Stimulated activated CD4-positive, alpha-beta T cell treated with anti-CD3 and anti-CD28 coated beads, Interleukin-1b, Interleukin-23, amount 100 ng/mL, for 4 hours (primary cell): ENCODE measurements at places on chromosomes 3 and 15.
A peak's percentile ranks its signal among the peaks of the same experiment; 100 is the strongest.

DNA sequence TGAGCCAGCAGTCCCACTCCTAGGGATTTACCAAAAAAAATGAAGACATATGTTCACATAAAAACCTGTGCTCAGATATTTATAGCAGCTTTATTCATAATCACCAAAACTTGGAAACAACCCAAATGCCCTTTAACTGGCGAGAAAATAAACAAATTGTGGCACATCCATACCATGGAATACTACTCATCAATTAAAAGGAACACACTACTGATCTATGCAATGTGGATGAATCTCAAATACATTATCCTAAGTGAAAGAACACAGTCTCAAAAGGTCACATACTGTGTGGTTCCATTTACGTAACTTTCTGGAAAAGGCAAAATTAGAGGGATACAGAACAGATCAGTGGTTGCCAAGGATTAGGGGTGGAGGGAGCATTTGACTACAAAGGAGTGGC lies 394.5 kb downstream of the SHQ1 start:
- no peak for DNase-seq

DNA sequence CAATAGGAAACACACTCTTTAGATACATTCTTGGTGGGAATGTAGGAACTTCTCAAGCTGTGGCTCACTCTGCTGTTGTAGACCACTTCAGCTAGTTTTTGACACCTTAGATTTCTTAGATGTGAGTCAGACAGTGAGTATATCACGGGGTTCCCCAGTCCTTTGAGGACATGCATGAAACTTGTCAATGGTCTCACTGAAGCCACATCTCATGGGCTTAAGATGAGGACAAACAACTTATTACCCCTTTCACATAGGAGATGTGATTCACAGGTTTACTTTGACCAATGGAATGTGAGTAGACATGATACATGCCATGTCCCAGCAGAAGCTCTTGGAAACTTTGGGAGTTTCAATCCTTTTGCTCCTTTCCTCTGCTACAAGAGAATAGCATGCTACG lies 325.5 kb downstream of the CHST2 start:
- no peak for DNase-seq

- no peak for DNase-seq
Observed at GRCh38 chr15:66850996-66851310, 148.9 kb downstream of the SMAD6 start.

- no peak for DNase-seq
Observed at GRCh38 chr15:25775317-25775912, 87.7 kb downstream of the ATP10A start.

- no peak for DNase-seq
Observed at GRCh38 chr3:168001244-168001643, 94.5 kb downstream of the GOLIM4 start.

- DNase-seq: no peak
Observed at GRCh38 chr3:194261581-194262063, 89.5 kb downstream of the CPN2 start.

DNA sequence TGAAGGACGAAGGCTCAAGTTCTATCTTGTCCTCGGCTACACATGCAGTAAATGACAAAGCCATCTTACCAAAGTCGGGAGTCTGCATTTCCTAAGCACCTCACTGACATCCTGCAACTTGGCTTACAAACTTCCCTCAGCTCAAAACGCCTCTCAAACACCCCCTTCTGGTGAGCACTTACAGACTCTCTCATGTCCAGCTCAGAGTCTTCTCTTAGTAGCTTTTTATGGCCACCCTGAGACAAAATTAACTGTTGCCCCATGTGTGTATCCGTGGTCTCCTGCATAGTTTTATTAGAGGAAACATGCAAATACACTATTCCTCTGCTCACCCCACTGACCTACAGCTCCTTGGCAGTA lies 819.7 kb downstream of the FHIT start:
- no peak for DNase-seq

DNA sequence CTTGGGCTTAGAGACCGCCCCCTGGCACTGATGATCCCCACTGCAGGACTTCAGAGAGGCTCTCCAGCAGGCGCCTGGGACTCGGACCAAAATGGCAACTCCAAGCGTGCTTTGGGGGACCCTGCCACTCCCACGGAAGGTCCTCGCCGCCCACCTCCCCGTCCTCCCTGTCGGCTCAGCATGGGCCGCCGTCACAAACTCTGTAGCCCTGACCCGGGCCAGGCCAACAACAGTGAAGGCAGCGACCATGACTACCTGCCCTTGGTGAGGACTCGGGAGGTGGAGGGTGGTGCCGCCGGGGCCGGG lies 7.7 kb downstream of the ALG3 start:
- no peak for DNase-seq

DNA sequence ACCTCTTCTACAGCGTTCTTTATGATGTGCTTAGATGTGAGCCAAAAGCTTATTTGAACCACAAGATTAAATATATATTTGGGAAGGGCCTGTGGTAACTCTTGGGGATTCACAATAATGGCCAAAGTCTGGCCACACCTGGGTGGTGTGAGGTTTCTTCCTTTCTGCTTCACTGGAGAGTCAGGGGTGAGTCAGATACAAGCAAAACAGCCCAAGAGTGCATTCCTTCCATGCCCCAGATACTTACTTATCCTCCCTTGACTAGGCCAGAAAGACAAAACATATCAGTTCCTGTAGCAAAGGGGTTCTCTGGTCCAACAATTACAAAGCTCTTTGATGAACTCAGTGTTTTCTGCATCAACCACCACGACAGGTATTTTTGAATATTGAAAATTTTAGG lies 941 bp downstream of the ZBED2 start:
- DNase-seq: no peak

GRCh38 chr15:49323207-49323606 lies 99.8 kb upstream of the FGF7 start:
- DNase-seq: no peak

DNA sequence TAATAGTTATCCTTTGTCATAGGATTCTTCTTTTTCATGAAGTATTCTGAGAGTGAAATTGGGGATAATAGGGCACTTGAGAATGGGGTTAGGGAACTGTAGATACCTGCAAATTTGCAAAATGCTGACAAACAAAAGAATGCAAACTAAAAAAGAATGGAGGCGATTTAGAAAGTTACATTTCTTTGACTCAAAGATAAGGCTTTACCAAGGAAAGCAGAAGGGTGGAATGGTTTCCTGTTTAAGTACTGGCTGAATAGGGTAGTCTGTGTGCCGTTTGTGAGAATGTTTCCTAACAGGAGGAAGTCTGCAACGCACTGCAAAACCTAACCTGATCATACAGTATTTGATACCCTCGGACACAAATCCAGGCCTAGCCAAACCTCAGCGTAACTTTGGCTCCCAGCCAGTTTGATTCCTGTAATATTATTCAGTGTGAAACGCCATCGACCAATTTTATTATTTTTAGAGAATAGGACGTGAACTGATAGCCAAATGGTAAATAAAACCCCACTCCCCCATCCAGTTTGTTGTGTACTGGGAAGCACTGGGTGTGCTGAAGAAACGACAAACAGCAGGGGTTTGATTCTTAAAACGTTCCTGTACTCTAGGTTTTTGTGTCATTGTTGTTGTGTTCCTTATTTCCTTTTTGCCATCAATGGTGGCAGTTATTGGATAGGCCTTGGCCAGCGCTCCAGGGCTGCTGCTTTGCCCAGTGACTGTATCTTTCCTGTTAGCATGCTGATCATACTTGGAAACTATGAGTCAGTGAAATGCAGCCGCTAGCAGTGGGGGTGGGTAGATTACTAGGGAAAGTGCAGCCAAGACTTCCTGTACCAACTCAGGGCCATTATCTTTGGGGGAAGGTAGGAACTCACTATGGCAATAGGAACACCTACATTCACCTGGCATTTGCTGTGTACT lies 148.0 kb upstream of the TBL1XR1 start:
- peak; percentile 39 for DNase-seq
